Stimulated activated CD4-positive, alpha-beta T cell treated with anti-CD3 and anti-CD28 coated beads, Interleukin-15, amount 100 ng/mL, for 1 hour (primary cell): ENCODE measurements at places on chromosomes 11 and 22.

DNA sequence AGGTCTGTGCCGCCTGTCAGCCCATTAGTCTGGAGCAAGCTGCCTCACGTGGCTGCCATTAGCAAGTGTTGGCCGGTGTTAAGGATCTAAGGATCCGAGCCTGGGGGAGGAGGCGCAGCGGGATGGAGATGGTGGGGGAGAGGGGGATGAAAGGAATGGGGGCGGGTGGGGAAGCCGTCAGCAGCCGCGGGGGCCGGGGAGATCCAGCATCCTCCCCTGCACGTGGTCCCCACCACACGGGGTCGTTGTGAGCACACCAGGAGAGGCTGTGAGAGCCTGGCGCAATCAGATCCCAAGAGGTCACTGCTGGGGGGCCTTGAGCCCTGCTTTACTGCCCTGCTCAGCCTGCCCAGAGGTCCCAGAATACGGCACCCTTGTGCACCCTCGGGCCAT lies 7.3 kb downstream of the CABP7 start:
- DNase-seq, result no peak

- no peak for DNase-seq
Observed at GRCh38 chr11:59259867-59260475, 47.2 kb upstream of the MPEG1 start.

- no peak for DNase-seq
Observed at GRCh38 chr11:35911616-35912165, 32.2 kb upstream of the LDLRAD3 start.

GRCh38 chr22:33757041-33757801 lies 163.1 kb downstream of the LARGE1 start:
- DNase-seq, result no peak

DNA sequence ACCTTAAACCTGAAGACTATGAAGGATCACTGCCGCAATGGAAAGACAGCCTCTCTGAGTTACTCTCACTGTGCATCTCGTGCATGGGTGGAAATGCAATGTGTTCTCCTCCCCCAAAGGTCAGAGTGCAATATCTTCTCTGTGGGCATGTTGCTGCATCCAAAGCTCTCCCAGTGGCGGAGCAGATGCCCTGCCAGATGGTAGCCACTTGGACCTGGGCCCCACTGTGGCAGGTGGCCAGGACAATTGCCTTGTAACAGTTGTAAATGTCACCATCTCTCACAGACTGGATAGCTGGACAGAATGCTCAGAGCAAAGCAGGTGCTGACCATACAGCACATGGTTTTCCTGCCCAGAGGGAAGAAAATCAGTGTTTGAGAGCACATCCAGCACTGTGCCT lies 542.0 kb downstream of the FAM181B start:
- DNase-seq, result no peak

GRCh38 chr11:78371221-78371891 lies 46.3 kb downstream of the GAB2 start:
- DNase-seq, result no peak

- no peak for DNase-seq
Observed at GRCh38 chr11:128862908-128863660, 4.0 kb downstream of the KCNJ1 start.

GRCh38 chr11:60977224-60977623 lies 5.7 kb downstream of the CD6 start:
- DNase-seq, result no peak

DNA sequence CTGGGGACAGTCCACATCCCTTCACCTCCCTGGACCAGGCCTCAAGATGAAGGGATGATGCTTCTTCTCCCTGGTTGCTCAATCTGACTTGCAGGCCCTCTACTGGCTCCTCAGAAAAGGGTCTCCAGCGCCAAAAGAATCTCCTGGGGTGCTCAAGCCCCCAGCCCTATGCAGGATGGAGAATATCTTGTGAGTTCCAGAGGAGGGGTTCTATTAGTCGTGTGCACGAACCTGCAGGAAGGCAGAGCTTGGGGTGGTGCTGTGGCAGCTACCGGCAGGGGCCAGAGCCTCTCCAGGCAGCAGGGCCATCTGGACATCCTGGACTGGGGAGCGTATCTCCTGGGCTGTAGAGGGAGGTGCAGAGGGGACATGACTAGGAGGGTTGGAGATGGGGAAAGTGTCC lies 1339.5 kb downstream of the BRD1 start:
- no peak for DNase-seq

GRCh38 chr22:37363261-37363992 lies 63.9 kb downstream of the ELFN2 start:
- DNase-seq, result no peak

- DNase-seq, result no peak
Observed at GRCh38 chr11:73792584-73792983, 4.9 kb downstream of the MRPL48 start.

- DNase-seq, result no peak
Observed at GRCh38 chr22:18091916-18092526, 14.2 kb downstream of the PEX26 start.

DNA sequence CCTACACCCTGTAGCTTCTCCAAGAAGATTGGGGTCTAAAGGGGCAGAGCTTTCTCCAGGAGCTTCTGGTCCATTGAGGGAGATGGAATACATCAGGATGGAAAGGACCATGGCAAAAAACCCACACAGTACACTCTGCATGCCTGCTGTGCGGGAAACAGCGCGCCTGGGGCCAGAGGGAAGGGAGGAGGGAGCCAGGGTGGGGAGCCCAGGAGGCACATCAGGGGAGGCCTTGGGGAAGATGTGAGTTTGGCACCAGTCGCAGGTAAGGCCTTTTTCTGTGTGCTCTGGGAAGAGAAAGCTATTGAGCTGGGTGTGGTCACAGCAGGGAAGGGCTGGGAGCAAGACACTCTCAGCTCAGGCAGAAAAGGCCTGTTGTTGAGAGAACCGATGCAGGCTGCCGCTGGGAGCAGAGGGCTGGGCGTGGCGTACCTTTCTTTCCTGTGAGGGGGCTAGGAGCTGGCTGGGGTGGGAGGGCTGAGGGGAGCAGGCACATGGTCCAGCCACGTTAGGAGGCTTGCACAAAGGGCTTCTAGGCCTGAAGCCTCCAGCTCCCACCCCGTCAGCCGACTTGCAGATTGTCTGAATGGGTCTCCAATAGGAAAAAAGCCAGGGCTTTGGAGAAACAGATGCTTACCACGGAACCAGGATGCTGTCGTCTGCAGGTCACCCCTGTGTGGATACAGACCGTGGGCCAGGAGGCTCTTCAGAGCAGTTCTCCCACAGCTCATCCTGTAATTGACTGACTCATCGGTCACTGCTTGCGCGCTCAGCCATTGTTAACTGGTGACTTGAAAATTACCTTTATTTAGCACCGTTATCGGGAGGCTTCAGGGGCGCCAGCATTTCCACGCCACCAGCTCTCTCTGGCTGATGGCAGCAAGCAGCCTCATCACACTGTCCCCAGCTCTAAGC lies 237.3 kb downstream of the ST3GAL4 start:
- no peak for DNase-seq

- no peak for DNase-seq
Observed at GRCh38 chr11:76880314-76880713, 19.6 kb downstream of the ACER3 start.

DNA sequence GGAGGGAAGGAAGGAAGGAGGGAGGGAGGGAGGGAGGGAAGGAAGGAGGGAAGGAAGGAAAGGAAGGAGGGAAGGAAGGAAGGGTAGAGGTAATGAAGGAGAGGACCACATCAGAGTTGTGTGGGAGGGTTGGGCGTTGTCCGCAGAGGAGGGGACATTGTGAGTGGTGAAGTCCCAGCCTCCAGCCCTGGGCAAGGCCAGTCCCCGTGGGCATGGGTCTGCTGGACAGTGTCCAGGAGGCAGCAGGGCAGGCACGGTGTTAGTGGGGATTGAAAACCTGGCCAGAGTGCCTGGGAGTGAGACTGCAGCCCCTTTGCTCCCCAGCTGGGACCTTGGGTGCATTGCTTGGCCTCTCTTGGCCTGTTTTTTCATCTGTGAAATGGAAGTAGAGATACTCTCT lies 1462.3 kb downstream of the BRD1 start:
- DNase-seq, result no peak

DNA sequence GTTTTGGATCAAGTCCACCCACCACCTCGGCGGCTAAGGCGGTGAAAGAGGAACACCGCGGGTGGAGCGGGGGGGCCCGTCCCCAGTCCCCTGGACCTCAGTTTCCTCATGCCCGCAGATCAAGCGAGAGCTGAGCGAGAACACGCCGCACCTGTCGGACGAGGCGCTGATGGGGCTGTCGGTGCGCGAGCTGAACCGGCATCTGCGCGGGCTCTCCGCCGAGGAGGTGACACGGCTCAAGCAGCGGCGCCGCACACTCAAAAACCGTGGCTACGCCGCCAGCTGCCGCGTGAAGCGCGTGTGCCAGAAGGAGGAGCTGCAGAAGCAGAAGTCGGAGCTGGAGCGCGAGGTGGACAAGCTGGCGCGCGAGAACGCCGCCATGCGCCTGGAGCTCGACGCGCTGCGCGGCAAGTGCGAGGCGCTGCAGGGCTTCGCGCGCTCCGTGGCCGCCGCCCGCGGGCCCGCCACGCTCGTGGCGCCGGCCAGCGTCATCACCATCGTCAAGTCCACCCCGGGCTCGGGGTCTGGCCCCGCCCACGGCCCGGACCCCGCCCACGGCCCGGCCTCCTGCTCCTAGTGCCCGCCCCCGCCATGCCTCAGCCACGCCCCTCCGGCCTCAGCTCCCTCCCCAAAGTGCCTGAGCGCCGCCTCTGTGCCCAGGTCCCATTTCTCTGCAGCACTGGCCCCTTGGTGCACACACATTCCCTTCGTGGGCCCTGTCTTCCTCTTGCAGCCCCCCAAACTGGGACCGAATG lies 12.7 kb downstream of the MAFF start:
- DNase-seq, result peak; percentile 52

- DNase-seq, result no peak
Observed at GRCh38 chr11:57430952-57431351, 4.0 kb upstream of the SLC43A3 start.

GRCh38 chr22:24236656-24237055 lies 8.2 kb downstream of the GGT5 start:
- DNase-seq, result no peak

DNA sequence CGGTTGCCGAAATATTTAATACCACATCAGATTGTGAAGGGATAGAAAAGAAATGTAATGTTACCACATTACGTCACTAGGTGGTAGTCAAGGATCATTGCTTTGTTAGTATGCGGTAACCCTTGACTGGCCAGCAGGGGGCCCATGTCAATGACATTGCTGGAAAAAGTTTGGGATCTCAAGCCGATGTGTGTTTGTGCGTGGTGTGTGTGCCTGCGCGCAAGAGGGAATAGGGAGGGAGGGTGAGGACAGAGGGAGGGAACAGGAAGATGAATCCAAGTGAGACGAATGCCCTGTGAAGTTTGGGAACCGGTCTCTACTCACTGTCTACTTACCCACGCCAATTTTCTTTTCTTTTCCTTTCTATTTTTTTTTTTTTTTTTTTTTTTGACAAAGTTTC lies 10.7 kb upstream of the MRGPRX2 start:
- no peak for DNase-seq

DNA sequence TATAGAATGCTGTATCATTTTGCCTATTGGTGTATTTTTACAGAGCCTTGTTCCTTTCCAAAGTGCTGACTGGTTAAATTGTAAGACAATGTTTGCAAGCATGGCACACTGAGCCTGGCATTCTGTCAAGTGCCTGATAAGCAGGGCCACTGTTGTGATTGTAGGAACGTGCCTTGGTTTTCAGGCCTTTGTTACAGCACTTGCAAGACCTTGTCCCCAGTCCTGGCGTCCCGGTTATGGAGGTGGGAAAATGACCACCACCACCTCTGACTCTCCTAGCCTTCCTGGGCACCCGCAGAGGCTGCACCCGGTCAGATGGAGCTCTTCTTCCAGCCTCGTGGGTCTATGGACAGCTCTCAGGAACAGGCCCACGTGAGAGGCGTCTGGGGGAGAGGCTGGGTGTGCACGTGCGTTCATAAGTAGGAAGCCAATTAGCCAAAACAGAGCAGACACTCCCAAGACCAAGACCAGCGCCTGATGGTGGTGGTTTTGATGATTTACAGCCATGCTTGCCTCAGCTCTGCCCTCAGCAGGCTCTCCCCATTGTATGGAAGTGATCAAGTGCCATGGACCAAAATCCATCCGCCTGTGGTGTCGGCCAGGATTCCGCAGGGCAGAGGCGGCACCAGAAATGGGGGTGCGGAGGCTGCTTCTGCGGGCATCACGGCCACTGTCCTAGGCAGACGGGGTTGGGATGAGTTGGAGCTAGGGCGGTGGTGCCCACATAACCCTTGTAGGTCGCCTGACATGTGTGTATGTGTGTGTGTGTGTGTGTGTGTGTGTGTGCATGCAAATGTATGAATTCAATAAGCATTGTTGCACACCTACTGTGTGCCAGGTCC lies 89.8 kb downstream of the RTL6 start:
- DNase-seq, result no peak

GRCh38 chr11:31120428-31120827 lies 249.1 kb downstream of the DCDC1 start:
- no peak for DNase-seq

DNA sequence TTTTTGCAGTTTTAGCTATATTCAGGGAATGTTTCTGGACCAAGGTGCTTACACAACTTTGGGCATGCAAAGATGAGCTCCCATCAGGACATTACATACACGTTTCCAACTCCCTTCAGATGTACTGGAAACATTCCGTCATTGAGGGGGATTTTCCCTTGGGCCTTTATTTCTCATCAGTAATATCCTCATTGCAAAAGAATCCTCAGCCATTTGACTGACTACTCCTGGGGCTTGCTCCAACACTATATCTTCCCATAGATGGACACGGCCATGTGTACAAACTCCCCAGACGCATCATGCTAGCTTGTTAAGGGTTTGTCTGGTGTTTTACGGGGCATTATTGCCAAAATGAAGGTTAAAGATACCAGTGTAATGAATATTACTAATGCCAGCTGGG lies 59.3 kb upstream of the NUP160 start:
- no peak for DNase-seq

- no peak for DNase-seq
Observed at GRCh38 chr11:100706179-100706578, 19.1 kb downstream of the ARHGAP42 start.

DNA sequence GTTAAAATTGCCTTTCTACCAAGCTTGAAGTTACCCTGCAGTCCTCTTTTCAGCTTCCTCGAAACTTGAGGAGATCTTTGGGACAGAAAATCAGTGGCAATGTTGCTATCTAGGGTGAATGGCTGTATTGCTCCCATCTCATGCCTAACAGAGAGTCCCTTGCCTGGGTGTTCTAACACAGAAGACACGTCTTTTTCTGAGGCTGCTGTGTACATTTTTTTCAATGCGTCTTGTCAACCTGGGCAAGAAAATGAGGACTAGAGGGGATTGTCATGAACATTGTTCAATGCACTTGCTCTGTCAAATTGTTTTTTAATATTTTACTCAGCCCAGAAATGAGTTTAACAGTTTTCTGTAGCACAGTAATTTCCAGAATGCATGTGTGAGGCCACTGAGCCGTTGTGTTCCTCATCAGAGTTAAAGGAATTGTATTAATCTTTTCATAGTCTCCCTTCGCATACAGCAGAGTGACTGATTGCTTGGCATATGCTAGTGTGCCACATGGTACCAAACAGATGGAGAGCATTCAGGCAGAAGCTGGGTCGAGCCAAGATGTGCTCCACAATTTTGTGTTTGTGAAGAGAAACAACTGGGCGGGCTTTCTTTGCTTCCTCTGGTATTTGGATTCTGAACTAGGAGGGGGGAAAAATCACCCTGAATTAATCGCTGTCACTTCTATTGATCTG lies 86.0 kb downstream of the CASP12 start:
- DNase-seq, result no peak
